ENCODE measurements at places on chromosomes 7 and 10. TPM values are rescaled to one million over a fixed set of nuclear protein-coding genes. Genes with fewer than 3 reads are reported as not detected.
A peak's percentile ranks its signal among the peaks of the same experiment; 100 is the strongest.

DNA sequence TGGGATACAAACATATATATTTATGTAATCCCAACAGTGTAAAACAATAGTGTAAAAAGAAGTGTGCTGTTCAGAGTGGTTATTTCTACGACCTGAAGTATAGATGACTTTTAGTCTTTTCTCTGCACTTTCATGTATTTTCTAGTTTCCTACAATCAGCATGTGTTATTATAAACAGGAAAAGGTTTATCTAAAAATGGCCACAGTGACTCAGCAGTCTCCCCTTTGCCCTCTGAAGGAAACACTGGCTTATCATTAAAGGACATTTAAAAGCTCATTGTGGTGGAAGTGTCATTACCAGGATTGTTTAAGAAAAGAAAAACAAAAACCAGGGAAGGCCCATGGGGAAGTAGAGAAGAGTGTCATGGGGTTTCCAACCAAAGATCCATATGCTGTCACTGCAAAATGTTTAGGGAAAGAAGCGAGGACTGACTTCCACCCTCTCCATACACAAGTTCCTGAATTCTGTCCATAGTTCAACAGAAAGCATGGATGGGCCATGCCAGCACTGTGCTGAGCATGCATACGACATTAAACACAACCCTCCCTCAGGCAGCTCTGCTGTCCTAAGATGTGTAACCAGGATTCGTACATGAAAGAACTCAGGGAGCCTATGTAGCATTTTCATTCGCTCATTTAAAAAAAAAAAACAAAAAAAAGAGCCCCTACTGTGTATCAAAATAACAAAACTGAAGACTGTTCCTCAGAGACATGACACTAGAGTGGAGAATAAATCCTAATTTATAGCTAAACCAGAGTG is 10.2 kb downstream of the CYREN start:
- no peak for DNase-seq

GRCh38 chr7:134856691-134857090 is 77.3 kb downstream of the CALD1 start:
- no peak for DNase-seq

DNA sequence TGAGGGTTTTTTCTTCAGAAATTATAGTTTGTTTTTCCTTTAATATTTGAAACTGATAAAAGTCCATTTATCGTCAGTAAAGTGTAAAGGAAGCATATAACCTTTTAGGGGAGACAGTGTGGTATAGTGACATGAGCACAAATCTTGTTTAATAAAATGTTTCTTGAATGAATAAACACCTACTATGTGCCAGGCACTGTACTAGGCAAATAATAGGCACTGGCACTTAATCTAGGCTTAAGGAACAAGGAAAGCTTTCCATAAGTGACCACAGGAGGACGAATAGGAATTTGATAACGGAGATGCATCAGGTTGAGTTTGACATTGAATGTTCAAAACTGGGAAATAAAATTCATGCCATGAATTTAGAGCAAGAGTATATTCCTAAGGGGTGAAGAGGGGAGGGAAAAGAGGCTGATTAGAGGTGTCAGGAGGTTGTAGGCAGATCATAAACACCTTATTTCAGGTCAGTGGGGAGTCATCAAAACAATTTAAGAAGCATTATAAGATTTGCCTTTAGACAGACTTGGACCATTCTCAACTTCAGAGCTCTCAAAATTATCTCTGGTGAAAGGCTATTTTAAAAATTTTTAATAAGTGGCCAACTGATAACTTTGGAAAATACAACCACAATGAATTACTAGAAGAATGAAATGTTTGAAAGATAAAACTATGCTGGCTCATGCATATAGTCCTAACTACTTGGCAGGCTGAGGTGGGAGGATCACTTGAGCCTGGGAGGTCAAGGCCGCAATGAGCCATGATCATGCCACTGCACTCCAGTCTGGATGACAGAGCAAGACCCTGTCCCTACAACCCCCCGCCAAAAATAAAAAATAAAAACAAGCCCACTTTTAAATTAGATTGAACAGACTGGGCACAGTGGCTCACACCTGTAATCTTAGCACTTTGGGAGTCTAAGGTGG is 22.4 kb downstream of the RALA start:
- DNase-seq, result no peak

The LIPK gene
- total RNA-seq, result not detected

The AKR1C3 gene
- total RNA-seq, result not detected

The IKZF1 gene
- 277 TPM for total RNA-seq

DNA sequence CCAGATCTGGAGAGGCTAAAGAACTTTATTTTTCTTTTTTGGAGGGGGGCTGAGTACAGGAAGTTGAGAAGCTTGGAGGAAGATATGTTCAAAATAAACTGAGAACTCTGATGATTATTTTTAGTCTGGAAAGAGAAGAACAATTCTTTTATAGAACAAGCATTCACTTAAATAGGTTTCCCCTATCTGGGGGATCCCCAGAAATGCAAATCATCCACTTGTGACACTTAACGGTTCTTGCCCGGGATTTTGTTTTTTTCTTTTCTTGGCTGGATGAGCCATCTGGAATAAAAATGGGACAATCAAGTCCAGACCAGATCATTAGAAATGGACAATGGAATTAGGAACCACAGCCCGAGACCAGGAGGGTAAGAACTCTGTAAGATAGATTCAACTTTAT is 95.9 kb upstream of the EGR2 start:
- DNase-seq, result no peak

GRCh38 chr7:133771788-133772419 is 355.2 kb upstream of the LRGUK start:
- no peak for DNase-seq

- DNase-seq, result no peak
Observed at GRCh38 chr7:43700059-43700501, 29.2 kb downstream of the COA1 start.

The HGF gene
- total RNA-seq, result not detected

DNA sequence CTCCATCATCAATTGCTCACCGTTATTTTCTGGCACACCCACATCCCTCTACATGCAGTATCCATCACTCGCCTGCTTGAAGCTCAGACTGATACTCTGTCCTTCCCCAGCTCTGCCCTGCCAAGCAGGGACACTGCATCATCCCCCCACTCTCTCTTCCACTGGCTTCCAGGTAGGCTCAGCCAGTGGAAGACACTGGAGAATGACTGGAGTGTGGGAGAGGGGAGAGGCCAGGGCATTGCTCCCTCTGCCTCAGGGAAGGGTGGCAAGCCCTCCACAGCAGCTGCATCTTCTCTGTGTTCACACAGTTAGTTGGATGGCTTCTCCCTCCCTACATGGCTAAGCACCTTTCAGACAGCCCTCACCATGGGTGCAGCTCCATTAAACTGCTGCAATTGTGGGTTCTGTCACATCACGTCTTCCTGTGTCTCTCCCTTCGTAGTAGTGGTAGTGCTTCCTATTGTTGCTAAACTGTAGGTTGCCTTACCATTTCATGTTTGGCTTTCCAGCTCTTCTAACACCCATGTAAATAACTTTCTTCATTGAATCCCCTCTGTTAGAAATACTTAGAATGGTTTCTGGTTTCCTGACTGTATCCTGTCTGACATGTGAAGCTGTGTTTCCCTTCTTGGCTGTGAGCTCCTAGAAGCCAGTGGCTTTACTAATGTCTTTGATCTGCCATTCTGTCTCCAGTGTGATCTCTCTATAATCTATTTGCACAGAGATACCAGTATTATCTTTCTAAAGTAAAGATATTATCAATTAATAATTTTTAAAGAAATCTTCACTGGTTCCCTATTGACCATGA is 483.7 kb upstream of the LRRN3 start:
- DNase-seq, result no peak

GRCh38 chr10:63611078-63611477 is 89.9 kb downstream of the REEP3 start:
- no peak for DNase-seq

DNA sequence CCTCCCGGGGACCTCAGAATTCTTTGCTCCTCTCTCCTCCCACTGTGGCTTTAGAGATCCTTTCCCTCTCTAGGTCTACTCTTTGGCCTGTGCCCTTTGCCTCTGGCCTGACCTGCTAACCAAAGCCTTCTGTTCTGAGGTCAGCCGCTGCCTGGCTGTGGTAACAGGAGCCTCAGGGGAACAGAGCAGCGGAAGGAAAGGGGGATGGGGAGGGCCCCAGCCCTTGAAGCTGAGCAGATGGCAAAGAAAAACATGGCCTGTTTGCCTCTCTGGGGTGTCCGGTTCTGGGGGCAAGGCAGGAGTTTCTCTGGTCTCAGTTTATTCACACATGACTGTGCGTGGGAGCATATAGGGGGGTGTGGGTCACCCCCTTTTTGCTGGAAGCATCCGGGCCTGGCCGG is 28.2 kb downstream of the COL26A1 start:
- peak; percentile 74 for DNase-seq

DNA sequence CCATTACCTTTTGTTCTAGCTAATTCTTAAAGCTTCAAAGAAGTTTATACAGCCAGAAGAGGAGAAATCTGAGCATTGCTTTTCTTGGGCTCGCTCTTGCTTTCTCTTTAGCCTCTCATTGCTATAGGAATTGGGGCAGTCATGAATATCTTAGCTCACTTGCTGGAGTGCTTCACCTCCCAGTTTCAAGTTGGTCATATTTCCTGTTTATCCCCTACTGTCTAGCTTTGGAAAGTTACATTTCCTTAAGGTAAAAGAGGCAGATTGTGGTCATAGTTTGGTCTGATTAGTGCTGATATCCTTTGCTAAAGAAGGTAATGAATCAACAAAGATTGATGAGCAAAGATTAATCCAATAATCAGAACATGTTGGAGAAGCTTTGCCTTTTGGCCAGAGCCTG is 77.7 kb upstream of the GLI3 start:
- no peak for DNase-seq

DNA sequence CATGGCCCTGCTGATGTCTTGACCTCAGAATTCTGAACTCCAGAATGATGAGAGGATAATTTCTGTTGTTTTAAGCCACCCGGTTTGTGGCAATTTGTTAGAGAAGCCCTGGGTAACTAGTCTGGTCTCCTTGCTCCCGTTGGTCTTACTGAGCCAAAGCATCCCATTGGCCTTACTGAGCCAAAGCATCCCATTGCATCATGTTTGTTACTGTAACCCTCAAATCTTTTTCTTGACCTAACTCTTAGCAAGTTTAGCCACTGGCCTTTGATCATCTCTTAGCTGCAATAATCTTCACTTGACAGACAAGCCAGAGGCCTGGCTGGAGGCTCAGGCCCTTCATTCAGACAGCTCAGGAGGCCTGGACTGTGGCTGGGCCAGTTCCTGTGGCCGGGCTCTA is 21.8 kb downstream of the TBXAS1 start:
- DNase-seq, result no peak

The LRRD1 gene
- not detected for total RNA-seq

The EN2 gene
- not detected for total RNA-seq

DNA sequence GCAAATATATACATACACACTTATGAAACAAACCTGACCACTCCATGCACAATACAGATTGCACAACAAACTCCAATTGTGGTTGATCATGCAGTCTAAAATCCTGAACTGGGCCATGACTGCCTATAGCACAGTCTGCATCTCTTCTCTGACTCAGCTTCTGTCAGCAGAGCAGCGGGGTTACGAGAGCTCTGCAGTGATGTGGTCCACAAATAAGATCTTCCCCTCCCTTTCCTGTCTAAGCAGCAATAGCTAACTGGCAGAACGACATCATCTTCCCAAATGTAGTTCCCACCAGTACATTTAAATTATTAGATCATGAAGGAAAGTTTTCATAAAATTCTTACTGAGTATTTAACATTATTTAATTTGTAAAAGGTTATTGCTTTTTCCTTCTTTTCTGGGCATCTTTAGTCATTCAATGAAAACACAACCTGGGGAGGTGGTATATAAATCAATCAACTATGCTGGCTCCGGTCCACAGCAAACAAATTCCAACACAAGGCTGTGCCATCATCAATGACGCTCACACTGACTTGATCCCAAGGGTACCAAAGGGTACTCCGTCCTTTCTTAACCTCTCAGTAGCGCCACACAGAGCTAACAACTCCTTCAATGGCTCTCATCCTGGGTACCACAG is 17.1 kb downstream of the ARHGAP21 start:
- DNase-seq, result peak; percentile 51

- no peak for DNase-seq
Observed at GRCh38 chr10:116785282-116785681, 42.9 kb upstream of the HSPA12A start.

DNA sequence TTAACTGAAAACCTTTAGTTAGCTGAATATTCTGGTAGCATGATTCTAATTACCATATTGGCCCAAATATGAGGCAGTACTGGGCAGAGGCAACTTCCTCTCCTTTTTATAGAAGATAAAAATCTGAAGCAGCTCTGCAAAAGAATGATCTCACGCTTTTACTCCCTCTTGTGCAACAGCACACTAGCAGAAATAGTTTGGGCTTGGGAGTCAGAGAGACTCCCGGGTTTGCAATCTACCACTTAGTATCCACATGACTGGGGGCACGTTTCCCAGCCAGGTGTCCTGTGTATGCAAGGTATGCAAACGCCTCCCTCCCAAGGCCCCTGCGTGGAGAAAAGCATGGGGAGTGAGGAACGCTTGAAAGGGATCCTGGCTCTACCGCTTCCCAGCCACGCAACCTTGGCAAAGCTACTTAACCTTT is 47.2 kb upstream of the RHEB start:
- no peak for DNase-seq

GRCh38 chr10:122190176-122190943 is 80.7 kb upstream of the BTBD16 start:
- DNase-seq, result no peak

GRCh38 chr7:151850491-151851124 is 26.3 kb downstream of the PRKAG2 start:
- DNase-seq, result peak; percentile 12

GRCh38 chr7:5170251-5170650 is 19.8 kb upstream of the WIPI2 start:
- peak; percentile 16 for DNase-seq

The PODXL gene
- total RNA-seq, result 0.45 TPM

GRCh38 chr10:132829403-132829802 is 43.5 kb upstream of the NKX6-2 start:
- no peak for DNase-seq

DNA sequence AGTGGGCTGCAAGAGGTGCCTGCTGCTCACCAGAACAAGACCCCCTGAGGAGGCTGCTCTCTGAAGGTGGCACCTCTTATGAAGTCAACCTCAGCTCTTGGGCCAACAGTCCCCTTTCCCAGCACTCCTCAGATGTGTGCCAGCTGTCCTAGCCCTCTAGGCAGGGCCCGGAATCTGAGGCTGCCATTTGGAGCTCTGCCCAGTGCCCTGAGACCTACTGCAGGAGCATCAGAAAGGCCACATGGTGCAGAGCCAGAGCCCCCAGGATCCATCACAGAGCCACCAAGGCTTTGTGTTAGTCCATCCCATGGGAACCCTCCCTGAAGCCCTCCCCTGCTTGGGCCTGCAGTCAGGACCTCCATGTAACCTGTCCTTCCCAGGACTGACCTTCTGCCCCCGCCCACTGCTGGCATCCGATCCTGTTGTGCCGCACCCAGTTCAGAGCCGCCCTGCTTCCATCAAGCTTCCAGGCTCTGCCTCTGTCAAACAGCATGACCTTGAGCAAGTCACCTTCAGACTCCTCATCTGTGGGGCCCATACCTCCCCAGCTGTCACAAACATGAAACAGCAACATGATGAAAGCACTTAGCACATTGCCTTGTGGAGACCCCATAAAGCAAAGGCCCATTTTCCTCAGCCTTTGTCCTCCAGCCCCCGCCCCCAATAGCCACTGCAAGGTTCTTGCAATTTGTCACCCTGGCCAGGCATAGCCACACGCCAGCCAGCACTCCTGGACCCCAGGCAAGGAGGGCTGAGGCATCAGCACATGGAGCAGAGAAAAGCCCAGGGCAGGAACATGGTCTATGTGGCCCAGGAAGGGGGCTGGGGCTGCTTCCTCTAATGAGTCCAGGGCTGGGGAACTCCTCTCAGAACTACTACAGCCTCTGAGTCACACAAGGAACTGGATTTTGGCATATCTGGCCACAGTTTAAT is 51.7 kb downstream of the GRID1 start:
- no peak for DNase-seq

The PDE6C gene
- total RNA-seq, result not detected
